Stimulated activated CD4-positive, alpha-beta T cell treated with anti-CD3 and anti-CD28 coated beads, Interleukin-12 subunit alpha, Interleukin-12 subunit beta, amount 100 ng/mL, for 24 hours (primary cell): ENCODE measurements at places on chromosomes 5 and 9.
A peak's percentile ranks its signal among the peaks of the same experiment; 100 is the strongest.

DNA sequence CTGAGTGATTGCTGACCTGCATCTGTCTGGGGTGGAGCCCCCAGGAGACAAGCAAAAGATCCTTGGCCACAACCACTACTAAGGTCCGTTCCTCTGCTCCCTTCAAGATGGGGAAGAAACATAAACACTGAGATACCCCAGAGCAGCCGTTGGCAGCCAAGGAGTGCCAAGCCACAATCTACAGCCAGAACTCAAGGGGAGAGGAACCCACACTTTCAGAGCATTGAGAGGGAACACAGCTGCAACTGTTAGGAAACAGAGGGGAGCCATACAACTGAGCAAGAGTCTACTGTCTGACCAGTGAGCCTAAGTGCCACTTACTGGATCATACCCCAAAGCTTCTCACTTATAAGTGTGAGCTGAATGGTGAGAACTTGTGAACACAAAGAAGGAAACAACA is 44.6 kb upstream of the ADRB2 start:
- no peak for DNase-seq

GRCh38 chr5:160092960-160093707 is 26.1 kb downstream of the PWWP2A start:
- no peak for DNase-seq

GRCh38 chr9:86892576-86892975 is 54.7 kb downstream of the GAS1 start:
- DNase-seq: no peak

DNA sequence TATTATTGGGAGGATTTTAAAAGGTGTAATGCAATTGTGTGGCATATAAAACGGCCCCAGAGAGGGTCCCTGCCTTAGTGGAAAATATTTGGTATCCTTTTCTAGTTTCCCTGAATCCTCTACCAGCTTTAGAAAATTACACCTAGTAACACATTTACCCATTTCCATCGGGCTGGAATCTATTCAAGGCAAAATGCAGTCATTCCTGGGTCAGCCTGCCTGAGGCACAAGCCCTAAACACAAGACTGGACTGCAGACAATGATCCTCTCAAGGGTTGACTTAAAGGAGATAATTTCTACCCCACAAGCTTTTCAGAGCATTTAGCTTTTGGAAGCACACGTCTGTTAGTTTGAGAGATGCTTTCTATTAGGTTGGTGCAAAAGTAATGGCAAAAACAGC is 124.4 kb upstream of the ADAMTSL1 start:
- no peak for DNase-seq

DNA sequence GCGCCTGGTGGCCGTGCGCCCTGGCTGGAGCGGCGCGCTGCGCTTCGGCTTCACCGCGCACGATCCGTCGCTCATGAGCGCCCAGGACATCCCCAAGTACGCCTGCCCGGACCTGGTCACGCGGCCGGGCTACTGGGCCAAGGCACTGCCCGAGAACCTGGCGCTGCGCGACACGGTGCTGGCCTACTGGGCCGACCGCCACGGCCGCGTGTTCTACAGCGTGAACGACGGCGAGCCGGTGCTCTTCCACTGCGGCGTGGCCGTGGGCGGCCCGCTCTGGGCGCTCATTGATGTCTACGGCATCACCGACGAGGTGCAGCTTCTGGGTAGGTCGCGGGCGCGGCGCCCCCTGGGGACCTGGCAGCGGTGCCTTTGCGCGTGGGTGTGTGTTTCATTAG is 28.9 kb downstream of the NEURL1B start:
- DNase-seq: no peak

DNA sequence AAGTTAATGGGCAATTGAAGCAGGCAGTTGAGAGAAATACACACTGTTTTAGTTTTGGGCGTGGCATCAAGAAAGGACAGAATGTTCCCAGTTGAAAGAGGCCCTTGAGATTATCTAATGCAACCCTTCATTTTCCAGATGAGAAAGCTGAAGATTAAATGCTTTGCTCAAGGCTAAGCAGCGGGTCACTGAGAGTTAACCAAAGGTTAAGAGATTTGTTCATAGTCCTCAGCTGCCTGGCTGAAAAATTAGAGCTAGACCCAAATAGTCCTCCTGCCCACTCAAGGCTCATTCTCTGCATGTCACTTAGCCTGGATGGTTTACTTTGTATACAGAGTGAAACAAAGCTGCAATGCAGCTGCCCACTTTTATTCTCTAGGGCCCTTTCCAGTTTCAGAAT is 46.7 kb upstream of the MAMDC2 start:
- DNase-seq: no peak

- no peak for DNase-seq
Measured at GRCh38 chr5:27124590-27124989, 86.2 kb upstream of the CDH9 start.

GRCh38 chr5:159240301-159240870 is 22.7 kb upstream of the UBLCP1 start:
- DNase-seq: peak; percentile 19

DNA sequence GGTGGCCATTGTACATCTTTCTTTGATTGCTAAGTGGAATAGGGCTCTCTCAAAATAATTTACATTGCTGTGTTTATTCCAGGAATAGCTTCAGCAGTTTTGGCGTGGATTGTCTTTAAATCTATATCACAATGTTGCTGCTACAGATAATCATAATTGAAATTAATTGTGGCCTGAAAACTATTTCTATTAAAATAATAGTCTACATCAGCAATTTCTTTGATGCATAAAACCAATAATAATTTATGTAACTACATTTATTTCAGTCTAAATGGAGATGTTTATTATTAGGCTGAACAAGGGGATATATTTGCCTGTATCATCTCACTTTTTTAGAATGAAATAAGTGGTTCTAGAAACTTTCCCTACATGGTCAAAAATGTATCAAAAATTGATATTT is 456.0 kb upstream of the CTNND2 start:
- no peak for DNase-seq

GRCh38 chr9:79562749-79563386 is 8.9 kb upstream of the TLE4 start:
- no peak for DNase-seq

GRCh38 chr9:84808416-84808815 is 138.9 kb downstream of the NTRK2 start:
- DNase-seq: no peak

- no peak for DNase-seq
Measured at GRCh38 chr5:154993461-154993860, 20.1 kb upstream of the KIF4B start.

GRCh38 chr5:3181671-3182070 is 414.0 kb upstream of the IRX1 start:
- no peak for DNase-seq

GRCh38 chr9:81468084-81468595 is 221.2 kb downstream of the TLE1 start:
- no peak for DNase-seq

DNA sequence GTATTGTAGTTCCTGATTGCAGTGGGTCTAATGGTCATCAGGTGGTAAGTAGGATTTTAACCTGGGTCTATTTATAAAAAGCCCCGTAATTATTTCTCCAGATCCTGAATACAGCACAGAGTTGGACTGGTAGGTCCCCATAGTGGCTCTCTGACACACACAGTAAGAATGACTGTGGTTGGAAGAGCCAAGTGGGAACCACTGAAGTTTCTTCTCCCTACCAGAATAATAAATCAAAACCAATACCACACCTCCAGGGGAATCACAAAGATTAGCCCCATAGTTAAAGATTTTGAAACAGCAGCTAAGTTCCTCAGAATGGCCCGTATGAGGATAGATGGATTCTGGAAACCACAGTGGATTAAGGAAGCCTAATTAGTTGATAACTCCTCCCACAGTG is 68.4 kb upstream of the ZFR start:
- no peak for DNase-seq

- DNase-seq: no peak
Measured at GRCh38 chr5:166581826-166582225, 1709.6 kb upstream of the WWC1 start.

GRCh38 chr5:33235824-33236223 is 204.9 kb upstream of the TARS1 start:
- no peak for DNase-seq

- DNase-seq: no peak
Measured at GRCh38 chr9:114084282-114085073, 6.4 kb upstream of the AMBP start.

DNA sequence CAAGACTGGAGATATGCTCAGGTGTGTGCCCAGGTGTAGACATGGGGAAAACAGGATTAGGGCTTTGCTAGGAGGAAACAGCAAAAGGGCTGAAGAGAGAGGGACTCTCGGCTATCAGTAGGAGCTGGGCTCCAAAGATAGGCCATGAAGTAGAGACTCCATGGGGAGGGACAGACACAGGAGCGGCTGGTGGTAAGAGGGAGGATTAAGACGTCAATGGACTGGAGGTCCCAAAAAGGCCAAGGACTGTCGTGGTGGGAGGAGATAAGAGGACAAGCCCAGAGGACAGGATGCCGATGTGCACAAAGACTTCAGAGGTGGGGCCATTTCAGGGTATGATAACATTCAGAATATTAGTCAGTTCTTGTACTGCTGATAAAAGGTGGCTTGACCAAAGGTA is 93.1 kb downstream of the SAXO1 start:
- DNase-seq: no peak

DNA sequence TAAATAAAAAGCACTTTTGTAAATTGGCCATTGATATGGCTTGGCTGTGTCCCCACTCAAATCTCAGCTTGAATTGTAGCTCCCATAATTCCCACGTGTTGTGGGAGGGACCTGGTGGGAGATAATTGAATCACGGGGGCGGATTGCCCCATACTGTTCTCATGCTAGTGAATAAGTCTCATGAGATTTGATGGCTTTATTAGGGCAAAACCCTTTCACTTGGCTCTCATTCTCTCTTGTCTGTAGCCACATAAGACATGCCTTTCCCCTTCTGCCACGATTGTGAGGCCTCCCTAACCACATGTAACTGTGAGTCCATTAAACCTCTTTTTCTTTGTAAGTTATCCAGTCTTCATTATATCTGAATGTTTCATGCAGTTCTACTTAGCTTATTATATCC is 153.2 kb downstream of the TARS1 start:
- DNase-seq: no peak

DNA sequence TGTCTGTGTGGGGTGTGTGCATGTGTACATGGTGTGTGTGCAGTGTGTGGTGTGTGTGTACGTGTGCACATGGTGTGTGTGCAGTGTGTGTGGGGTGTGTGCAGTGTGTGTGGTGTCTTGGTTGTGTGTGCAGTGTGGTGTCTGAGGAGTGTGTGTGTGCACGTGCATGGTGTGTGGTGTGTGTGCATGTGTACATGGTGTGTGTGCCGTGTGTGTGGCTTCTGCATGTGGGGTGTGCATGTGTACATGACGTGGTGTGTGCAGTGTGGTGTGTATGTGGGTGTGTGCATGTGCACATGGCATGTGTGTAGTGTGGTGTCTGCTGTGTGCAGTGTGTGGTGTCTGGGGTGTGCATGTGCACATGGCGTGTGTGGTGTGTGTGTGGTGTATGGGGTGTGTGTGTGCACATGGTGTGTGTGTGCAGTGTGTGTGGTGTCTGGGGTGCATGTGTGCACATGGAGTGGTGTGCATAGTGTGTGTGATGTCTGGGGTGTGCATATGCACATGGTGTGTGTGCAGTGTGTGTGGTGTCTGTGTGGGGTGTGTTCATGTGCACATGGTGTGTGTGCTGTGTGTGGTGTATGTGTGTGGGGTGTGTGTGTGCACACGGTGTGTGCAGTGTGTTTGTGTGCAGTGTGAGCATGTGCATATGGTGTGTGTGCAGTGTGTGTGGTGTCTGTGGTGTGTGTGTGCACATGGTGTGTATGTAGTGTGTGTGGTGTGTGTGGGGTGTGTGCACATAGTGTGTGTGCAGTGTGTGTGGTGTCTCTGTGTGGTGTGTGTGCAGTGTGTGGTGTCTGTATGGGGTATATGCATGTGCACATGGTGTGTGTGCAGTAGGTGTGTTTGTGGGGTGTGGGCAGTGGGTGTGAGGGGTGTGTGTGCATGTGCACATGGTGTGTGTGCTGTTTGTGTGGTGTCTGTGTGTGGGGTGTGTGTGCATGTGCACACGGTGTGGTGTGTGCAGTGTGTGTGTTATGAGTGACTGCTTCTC is 40.6 kb upstream of the ZNG1F start:
- DNase-seq: no peak

GRCh38 chr5:88660947-88661805 is 221.8 kb downstream of the MEF2C start:
- DNase-seq: no peak

- no peak for DNase-seq
Measured at GRCh38 chr5:126921241-126922091, 108.9 kb downstream of the MARCHF3 start.

- no peak for DNase-seq
Measured at GRCh38 chr5:169435506-169436229, 134.7 kb upstream of the SLIT3 start.

GRCh38 chr5:125834438-125835115 is 588.6 kb upstream of the GRAMD2B start:
- no peak for DNase-seq

DNA sequence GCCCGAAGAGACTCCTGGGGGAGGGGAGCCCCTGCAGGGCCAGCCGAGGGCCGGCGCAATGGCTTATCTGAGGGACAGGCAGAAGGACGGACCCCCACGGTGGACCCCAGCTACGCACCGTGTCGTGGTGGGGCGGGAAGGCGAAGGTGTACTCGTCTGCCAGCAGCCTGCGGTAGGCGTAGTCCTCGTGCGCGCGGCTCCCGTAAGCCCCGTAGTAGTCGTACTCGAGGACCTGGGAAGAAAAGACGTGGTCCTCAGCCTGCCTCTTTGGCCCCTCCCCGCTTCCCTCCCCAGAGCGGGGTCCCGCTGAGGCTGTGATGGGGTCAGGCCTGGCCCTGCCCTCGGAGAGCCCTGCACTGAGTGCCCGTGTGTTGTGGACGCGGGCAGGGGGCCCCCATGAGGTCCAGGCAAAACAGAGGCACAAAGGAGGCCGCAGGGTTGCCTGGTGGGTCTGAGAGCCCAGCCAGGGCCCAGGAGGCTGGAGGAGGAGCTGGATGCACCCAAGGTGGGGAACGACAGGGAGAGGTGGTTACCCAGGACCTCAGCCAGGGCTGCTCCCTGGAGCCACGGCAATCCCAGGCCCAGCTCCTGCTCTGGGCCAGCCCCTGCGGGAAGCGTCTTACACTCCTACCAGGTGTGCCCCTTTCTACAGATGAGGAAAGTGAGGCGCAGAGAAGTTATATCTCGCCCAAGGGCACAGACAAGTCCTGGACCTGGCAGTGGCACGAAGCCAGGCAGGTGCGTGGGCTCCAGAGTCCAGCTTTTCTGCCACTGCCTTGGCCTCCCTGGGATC is 35.2 kb downstream of the SARDH start:
- DNase-seq: no peak

GRCh38 chr9:133238851-133239532 is 29.9 kb upstream of the OBP2B start:
- DNase-seq: peak; percentile 31
